T-helper 1 cell (primary cell): ENCODE measurements at places on chromosomes 4 and X.

GRCh38 chrX:130857207-130857606 is 45.8 kb downstream of the ENOX2 start:
- DNase-seq, result no peak

- DNase-seq, result no peak
Observed at GRCh38 chrX:37679888-37680287, 5.7 kb upstream of the XK start.

DNA sequence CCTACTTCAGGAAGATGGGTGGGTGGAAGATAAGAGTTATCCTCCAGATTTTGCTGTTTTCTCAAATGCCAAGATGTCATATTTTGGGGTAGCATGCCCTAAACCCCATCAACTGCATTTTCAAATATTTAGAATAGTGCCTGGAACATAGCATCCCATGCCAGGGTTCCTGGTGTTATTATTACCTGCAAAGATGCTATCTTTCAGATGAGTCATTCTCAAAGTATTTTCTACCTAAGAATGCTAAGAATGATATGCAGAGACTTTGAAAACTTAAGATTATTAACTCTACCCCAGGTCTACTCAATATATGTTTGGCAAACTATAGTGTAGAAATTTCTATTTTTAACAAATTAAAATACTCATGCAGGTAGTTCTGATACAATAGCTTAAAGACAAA is 934.3 kb upstream of the SLIT2 start:
- DNase-seq, result no peak

GRCh38 chr4:168831919-168832762 is 177.9 kb downstream of the CBR4 start:
- DNase-seq, result no peak

- no peak for DNase-seq
Observed at GRCh38 chrX:38651625-38652601, 90.6 kb downstream of the TSPAN7 start.

- peak; percentile 20 for DNase-seq
Observed at GRCh38 chrX:119758731-119759247, 401 bp downstream of the SOWAHD start.

GRCh38 chr4:127304356-127304755 is 328.4 kb upstream of the INTU start:
- DNase-seq, result no peak

DNA sequence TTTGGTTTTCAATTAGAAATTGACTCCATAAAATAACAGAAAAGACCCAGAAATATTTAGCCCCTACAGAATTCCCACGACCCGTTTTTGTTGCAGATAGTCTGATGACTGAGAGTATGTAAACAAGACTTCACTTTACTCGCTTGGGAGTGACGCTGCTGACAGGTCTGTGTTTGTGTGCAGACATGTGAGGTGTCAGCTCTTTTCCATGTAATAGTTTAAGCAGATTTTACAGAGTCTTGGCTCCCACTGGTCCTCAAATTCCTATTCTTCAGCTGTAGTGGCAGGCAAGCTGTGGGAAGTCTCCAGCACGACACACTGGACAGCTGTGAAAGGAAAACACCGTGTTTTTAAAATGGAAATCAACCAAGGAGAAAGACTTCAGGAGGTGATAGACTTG is 455.7 kb downstream of the GABRG1 start:
- no peak for DNase-seq

DNA sequence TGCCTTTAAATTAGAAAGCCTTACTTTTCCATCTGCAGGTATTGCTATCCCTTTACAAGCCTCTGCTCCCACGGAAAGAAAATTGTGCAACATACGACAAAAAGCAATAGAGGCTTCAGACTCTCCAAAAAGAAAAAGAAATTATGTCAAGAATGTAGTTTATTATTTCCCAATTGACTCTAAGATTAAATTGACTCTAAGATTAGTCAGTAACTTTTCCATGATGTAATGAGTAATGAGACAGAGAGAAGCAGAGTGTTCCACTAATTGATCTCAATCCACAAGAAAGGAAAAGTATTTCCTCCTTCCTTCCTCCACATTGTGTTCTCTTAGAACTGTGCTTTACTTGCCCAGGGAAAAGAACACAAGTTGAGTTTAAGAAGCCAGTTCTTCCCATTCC is 345.7 kb upstream of the HS3ST1 start:
- DNase-seq, result no peak
